ENCODE measurements at places on chromosomes 7 and 10.

GRCh38 chr7:17347401-17347800, 48.9 kb downstream of the AHR start:
- DNase-seq = no peak

GRCh38 chr10:32393911-32394310, 47.0 kb upstream of the EPC1 start:
- DNase-seq = no peak

GRCh38 chr7:5232485-5232837, 42.4 kb downstream of the WIPI2 start:
- DNase-seq = no peak

DNA sequence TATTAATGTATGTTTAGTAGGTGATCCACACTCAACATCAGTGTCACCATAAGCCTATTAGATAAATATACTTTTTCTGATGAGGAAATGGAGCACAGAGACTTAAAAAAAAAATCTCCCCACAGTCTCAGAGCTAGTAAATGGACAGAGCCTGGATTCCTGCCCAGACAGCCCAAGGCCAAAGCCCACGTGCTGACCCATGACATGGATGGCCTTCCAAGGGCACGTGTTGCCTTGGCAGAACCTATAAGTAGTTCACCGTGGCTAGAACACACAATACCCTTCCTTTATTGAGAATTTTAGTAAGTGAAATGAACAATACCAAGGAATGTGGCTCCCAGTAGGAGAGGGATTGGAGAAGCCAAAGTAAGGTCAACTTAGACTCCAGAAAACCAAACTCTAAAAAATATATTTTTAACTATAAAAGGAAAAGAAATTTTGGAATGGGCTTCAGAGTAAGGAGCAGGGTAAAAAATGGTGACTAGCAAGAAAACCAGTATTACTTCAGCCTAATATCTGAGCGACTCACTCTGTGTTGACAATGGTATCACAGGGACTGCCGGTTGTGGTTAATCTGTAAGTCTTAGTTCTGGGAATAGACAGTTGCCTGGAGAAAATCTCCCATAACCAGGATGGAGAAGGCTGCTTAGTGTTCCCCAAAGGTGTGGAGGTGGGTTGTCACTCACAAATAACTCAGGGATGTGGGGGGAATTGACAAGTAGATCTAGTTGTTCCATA, 223.0 kb downstream of the SORCS1 start:
- DNase-seq = no peak

GRCh38 chr10:24590697-24591457, 132.8 kb downstream of the ARHGAP21 start:
- no peak for DNase-seq

GRCh38 chr10:10813656-10814055, 204.0 kb upstream of the CELF2 start:
- DNase-seq = no peak

DNA sequence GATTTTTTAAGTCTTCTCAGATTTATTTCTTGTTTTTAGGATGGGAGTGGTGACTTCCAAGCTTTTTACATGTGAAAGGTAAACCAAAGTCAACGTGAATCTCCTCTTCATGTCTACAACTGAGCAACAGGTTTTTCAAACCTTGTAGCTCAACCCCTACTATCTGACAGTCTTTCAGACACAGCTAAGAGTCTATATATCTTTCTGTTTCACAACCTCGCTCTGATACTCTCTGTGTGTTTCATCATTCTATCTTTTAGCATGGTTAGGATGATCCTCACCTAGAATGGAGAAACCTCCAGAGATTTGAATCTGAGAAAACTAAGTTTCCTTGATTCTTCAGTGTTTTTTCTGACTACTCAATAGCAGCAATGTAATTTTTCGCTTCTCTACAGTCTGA, 96.1 kb downstream of the EPDR1 start:
- no peak for DNase-seq

DNA sequence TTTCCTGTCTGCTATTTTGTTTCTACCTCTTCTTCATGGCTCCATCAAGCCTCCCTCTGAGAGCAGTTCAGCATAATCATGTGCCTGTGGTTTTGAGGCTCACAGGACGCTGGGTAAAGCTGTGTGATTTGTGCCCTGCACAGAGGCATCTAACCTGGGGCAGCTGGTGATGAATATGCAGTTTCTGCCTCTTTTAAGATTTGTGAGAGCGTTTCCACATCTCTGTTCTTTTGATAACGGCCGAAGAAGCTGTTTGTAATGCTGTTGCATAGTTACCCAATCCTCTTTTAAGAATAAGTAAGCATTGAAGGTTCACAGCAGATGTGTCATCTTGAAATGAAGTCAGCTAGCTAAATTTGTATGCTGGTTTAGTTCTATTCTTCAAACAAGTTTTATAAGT, 45.2 kb downstream of the PNLIPRP3 start:
- DNase-seq = no peak

DNA sequence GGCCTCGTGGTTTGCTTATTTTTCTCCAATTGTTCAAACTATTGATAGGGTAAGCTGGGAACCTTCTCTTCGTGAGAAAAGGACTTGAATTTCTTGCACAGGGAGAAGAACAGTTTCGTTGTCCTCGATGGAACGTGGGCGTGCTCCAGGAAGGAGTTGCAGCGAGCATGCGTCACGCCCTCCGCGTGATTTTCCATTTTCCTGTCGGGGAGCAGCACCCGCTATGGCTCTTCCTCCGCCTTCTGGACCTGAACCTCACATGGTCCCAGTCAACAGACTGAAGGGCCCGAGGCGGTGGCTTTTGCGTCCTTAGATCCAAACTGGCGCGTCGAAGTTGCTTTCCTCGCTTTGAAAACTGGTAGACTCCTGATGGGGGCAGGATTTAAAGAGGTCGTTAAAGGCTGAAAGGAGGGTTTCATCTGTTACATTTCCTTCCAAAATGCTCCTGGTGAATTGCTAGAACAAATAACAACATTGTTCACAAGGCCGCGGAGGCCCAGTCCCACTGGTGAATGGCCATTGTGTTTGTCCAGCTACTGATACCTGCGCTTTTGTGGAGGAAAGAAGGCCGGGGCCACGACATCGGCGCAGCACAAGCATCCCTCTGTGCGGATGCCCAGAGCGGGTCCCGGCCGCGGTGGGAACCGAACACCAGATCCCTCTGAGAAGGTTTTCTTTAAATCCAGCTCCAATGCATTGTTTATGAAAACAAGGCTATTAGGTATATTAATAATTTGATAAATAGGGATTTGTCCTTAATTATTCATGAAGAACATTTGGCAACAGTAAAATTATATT, 75.9 kb downstream of the EBF3 start:
- DNase-seq = no peak

GRCh38 chr7:34236057-34236456, 330.7 kb downstream of the BMPER start:
- no peak for DNase-seq

GRCh38 chr10:13528875-13529713, at the start of gene BEND7:
Gene BEND7 (minus strand): TSS chr10:13529014. CDS start chr10:13528533, 481 bp downstream.
- no peak for DNase-seq

DNA sequence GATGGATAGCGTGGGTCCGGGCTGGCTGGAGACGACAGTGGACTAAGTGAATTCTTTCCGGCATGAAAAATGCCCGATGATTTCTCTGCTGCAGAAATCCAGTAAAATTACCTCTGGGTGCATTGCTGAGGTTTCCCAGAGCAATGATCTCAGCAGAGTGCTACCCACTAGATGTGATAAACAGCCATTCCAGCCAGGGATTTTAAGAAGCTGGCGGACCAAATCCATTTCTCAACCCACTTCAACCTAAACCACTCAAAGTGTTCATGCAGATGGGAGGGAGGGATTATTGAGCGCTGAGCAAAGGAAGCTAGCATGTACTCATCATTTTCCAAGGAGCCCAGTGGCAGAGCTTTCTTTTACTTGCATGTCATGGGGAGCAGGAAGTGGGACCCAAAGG, 116.7 kb downstream of the PRKCQ start:
- DNase-seq = no peak

- no peak for DNase-seq
Observed at GRCh38 chr10:79073784-79074432, 5.1 kb downstream of the ZMIZ1 start.

GRCh38 chr7:155788616-155789000, 23.7 kb downstream of the SHH start:
- DNase-seq = no peak

DNA sequence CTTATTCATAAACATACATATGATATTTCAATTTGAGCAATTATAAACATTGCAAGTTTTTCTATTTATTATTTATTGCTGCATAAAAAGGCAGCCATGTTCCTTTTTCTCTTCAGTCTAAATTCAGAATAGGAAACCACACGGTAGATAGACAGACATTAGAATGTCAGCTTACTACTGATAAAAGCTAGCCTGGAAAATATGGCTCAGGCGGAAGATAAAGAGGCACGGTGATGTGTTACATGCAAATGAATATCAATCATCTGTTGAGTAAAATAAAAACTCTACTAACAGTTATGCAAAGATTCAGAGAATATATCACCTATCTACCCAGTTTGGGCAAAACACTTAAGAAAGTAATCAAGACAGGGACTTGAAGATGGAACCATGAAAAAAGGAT, 73.5 kb upstream of the PDSS1 start:
- no peak for DNase-seq

- no peak for DNase-seq
Observed at GRCh38 chr10:79378383-79378646, 31.0 kb downstream of the PPIF start.

- no peak for DNase-seq
Observed at GRCh38 chr10:66234872-66235271, 691.0 kb upstream of the LRRTM3 start.

- DNase-seq = no peak
Observed at GRCh38 chr10:865257-865656, 66.2 kb downstream of the LARP4B start.

DNA sequence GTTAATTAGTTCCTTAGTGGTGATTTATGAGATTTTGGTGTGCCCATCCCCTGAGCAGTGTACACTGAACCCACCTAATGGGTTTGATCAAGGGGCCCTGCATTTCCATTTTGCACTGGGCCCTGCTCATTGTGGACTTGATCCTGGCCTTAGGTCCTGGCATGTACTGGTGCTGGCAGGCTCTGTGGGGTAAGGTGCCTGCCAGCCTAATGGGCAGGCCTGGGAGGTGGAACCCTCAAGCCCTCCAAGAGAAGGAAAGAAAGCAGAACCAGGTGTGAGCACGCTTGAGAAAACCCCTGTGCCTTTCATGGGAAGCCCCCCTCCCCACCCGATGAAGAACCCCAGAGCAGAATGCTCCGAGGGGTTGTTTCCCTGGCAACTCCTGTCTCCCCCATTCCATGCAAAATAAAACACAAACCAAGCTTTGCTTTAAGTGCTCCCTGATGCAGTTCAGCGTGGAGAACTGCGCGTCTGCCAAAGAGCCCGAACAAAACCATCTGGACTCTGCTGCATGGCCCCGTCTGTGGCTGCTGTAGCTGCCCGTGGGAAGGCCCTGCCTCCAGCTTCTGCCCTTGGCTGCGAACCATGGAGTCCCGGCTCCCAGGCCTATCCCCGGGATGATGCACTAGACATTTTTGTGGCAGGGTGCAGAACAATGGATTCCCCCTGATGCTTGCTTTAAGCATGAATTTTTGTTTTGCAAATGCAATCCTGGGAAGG, 123.3 kb downstream of the PRPF18 start:
- no peak for DNase-seq

GRCh38 chr10:86234541-86235270, 131.9 kb downstream of the GRID1 start:
- no peak for DNase-seq

GRCh38 chr7:48067475-48067874, 21.6 kb upstream of the UPP1 start:
- no peak for DNase-seq

- DNase-seq = no peak
Observed at GRCh38 chr7:41886901-41887311, 184.0 kb upstream of the INHBA start.

GRCh38 chr10:97718178-97718577, 4.6 kb downstream of the MARVELD1 start:
- DNase-seq = no peak

DNA sequence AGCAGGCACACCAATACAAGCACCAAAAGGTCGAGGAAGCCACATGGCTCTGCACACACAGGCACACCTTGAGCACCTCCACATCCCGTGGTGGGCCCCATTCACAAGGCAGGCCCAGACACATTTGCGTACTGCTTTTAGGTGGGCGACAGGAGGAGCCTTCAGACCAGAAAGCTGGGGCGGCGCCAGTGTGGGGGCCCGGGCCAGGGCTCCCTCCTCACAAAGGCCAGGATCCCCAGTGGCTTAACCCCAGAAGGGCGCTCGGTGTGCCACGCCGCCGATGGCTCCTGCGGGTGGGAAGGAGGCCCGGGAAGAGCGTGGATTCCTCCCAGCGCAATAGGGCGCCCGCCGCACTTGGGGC, 2.8 kb upstream of the SMARCD3 start:
- no peak for DNase-seq

DNA sequence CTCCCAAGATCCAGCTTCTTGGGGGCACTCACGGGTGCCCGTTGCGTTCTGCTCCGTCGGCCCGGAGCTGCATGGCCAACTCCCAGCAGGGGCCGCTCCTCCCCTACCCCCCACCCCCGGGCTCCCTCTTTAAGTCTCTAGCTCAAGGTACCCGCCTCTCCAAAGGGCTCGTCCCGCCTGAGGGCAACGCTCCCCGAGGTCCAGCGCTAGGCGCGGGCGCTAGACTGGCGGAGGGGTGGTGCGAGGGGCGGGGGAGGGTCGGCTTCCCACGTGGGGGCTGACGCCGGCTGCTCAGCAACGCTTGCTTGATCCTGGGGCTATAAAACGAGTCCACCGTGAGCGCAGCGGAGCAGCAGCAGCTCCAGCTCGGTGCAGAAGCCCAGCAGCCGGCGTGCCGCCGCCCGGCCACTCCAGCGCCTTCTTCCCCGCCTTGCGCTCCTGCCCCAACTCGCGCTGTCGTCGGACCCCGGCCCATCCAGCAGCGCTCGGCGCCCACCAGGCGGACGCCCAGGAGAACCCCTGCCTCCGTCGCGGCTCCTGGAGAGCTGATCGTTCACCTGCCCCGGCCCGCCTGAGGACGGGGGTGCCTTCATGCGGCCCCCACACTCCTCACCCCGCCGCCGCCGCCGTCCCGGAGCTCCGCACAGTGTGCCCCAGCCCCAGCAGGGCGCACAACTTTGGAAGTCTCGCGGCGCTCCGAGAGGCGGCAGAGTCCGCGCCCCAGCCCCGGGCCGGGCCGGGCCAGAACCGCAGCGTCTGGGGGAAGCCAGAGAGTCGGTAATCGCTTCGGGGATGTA, at the start of gene ADRA2A:
Gene ADRA2A, plus strand, starts transcription at position 348 of the 797 bp plus-strand sequence. CDS start 968 bp downstream, outside the sequence.
- no peak for DNase-seq

GRCh38 chr7:76294344-76295024, 8.0 kb upstream of the HSPB1 start:
- no peak for DNase-seq

GRCh38 chr10:82660205-82660604, 785.2 kb downstream of the NRG3 start:
- DNase-seq = no peak

- no peak for DNase-seq
Observed at GRCh38 chr10:129716211-129716681, 247.8 kb downstream of the EBF3 start.

- no peak for DNase-seq
Observed at GRCh38 chr7:48411619-48412018, 240.4 kb downstream of the ABCA13 start.

DNA sequence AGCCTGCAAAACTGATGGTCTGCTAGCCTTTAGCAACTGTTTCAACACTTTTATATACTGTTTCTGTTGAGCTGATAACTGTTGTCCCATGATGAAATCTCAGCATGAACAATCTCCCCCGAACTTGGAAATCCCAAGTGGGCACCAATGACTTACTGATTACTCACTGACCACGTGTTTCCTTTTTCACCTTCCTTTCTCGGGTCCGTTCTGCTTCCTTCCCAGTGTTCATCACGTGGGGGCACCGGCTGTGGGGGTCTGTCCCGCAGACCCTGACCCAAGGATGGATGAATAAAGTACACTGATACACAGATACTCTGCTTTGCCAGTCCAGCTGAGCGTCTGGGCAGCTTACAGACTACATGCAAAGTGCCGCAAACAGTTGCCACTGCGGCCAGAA, 39.0 kb upstream of the RASGEF1A start:
- DNase-seq = no peak
